Activated CD4-positive, alpha-beta T cell treated with anti-CD3 and anti-CD28 coated beads, Interleukin-2, amount 50 U/mL, for 24 hours (primary cell): ENCODE measurements at places on chromosomes 16 and 17.
A peak's percentile ranks its signal among the peaks of the same experiment; 100 is the strongest.

DNA sequence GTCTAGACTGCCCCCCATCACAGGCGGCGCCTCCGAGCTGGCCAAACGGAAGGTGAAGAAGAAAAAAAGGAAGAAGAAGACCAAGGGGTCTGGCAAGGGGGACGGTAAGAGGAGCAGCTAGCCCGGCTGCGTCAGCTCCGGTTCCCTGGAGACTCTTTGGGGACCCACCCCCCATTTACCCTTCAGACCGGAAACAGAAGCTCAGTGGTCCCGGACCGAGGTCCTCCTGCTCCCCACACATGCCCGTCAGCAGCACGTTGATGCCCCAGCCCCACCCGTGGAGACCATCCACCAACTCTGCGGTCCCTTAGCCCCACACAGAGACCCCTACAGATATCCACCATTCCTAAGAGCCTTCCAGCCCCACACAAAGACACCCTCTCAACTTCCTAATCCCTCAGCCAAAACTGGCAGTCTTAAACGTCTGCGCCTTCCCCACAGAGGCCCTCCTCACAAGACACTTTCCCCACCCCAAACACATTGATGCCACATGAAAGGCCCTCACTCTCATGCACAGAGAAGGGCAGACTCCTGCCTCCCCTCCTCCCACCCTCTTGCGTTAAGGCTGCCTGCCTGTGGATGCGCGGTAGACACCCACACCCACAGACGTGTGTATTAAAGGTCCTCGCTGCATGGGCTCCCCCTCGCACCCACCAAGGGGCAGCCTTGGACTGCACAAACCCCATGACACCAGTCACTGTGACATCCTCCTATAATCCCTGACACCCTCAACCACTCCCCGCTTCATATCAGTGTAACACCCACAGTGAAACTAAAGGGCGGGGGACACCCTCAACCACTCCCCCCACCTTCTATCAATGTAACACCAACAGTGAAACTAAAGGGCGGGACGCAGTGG, 58.2 kb upstream of the RPH3AL start:
- DNase-seq: peak; percentile 9

DNA sequence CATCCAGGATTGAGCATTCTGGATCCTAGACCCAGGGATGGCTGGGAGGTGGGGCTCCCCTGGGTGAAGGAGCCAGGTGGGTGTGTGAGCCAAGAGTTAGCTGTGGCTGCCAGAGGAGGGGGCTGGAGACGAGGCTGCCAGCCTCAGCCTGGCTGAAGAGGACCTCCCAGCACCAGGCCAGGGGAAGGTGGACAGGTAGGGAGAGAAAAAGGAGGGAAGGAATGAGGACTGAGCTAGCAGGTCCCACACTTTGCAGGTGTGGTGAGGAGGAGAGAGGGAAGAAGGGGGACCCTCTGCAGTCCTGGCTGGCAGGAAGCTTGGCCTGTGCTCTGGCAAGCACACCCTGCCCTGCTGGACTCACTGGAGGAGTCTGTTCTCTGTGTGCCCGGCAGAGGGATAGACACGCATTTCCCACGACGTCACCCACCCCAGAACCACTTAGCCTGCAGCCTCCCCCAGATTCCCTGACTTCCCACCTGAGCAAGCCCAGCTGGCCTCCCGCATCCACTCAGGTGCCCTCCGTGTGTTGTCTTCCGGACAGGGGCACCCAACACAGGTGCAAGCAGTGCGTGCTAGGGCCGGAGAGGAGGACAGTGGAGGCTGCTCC, 42.0 kb downstream of the SOCS3 start:
- no peak for DNase-seq

GRCh38 chr17:40567377-40567776, 2.1 kb upstream of the CCR7 start:
- DNase-seq: no peak

GRCh38 chr16:3861808-3862451, 18.6 kb downstream of the CREBBP start:
- no peak for DNase-seq

GRCh38 chr16:71721066-71721740, 3.3 kb downstream of the PHLPP2 start:
- DNase-seq: no peak

- DNase-seq: no peak
Observed at GRCh38 chr17:56593086-56593645, 333 bp upstream of the NOG start.

DNA sequence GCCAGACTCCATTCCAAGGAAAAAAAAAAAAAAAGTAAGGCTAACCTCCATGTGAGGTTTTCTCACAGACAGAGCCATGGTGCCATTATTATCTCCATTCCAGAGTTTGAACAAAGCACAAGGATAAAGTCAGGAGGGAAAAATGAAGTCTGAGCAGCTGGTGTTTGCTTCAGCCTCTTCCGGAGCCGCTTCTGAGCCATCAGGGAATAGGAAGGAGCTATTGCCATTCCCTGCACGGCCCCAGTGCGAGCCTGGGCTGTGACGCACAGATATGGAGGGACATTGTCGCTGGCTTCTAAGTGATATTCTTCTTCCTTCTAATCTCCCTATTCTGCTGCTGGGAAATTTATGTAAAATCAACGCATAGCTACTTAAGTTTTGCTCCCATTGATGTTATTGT, 69.5 kb upstream of the PIRT start:
- no peak for DNase-seq

DNA sequence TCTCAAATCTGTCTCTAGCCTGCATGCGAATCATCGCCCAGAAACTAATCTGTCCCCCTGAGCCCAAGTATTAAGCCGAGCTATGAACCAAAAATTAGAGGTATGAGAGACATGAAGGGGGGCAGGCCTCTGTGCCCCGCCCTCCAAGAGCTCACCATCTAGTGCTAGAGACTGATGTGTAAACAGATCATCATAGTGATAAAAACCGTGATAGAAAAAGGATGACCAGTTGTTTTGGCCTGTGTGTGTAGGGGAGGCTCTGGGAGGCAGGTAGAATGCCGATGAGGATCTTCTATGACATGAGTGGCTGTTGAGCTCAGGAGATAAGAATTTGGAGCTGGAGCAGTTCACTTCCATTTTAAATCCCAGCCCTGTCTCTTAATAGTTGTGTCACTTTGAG, 89.1 kb upstream of the TBX2 start:
- no peak for DNase-seq

DNA sequence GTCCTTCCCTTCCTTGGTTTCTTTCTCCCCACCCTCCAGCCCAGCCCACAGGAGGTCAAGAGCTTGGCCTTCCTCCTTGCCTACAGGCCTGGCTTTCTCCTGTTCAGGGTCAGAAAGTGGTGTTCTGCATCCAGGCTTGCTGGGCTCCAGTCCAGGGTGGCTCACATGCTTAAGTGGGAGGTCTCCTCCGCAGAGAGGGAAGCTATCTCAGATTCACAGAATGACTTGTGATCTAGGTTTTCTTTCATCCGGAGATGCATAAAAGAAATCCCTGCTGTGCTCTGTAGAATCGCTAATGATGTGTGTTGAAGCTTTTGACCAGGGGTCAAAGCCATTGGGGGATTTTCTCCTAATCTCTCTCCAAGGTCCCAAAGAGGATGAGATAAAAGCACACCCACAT, 382.3 kb upstream of the EEF2KMT start:
- DNase-seq: no peak

DNA sequence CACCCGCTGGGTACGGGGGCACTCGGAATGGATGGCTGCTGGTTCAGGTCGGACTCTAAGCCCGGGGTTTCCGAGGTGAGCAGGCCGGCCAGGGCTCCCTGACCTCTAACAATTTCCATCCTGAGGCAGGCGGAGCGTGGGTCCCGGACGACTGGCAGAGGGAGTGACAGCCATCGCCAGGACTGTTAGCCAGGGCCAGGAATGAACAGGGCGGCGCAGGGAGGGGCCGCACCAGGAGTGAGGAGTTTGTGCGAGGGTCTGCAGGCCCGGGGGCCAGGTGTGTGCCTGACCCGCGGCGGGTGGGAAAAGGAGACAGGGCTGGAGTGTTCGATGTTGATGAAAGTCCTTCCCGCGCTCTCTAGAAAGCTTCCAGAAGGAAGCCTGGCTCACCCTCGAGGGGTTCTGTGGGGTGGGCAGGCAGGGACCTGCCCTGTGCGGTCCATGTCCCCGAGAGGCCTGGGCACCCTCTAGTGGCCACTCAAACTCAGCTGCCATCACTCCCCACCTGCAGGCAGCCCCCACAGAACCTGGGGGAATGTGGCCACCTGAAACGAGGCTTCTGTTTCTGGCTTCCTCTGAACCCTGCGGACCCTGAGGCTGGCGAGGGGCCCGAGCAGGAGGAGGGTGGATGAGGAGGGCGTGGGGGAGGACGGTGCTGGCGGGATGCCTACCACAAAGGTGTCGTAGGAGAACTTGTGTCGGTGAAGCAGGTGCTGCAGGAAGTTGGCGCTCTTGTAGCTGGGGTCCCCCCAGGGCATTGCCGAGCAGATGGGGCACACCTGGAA, 8.2 kb downstream of the RNF166 start:
- no peak for DNase-seq

DNA sequence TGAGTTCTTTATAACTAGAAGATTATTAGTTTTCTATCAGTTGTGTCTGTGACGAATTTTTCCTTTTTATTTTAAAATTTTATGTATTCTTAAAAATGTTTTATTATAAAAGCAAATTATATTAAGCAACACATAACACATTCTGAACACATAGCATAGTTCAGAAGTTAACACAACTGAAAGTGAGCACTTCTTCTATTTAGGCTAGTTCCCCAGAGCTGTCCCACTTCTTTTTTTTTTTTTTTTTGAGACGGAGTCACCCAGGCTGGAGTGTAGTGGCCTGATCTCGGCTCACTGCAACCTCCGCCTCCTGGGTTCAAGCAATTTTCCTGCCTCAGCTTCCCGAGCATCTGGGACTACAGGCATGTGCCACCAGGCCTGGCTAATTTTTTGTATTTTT, 37.7 kb upstream of the ALDH3A2 start:
- DNase-seq: no peak

- no peak for DNase-seq
Observed at GRCh38 chr16:58507963-58508670, 7.2 kb upstream of the SETD6 start.

GRCh38 chr16:4138713-4139112, 22.5 kb upstream of the ADCY9 start:
- no peak for DNase-seq

DNA sequence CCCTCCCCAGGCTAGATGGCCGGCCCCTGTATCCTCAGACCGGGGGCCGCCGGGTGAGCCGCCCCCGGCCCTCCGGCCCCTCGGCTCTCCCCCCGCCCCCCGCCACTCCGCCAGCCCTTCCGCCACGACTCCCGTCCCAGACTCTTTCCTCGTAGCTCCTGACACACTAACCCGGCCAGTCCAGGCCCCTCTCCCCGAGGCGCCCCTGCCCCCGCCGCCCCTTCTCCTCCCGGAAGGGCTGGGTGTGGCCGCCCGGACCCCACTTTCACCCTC, 5.6 kb upstream of the TLCD2 start:
- DNase-seq: no peak

DNA sequence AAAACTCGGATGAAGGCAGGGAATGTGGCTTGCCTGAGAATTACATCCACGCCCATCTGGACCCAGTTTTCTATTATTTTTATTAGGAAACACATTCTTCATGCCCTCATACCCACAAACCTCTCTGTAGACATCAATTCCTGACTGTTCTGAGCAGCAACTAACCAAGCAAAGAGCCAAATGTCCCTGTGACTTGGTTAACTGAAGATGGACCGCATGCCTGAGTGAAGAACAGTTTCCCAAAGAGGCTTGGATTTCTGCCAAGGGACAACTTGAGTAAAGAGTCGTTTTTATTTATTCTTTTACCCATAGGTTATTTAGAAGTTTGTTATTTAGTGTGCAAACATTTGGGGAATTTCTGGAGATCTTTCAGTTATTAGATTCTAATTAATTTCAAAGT, 259.8 kb downstream of the GRIN2A start:
- DNase-seq: no peak
